Neural crest cell (in vitro differentiated cells): ENCODE measurements at places on chromosomes 16 and 17. TPM values are rescaled to one million over a fixed set of nuclear protein-coding genes. Genes with fewer than 3 reads are reported as not detected.

The HNF1B gene
- total RNA-seq: not detected in 2 replicates

The JPH3 gene
- total RNA-seq: 9.1 and 9.5 TPM in 2 replicates

The FOXN1 gene
- total RNA-seq: not detected in 2 replicates

The TNS4 gene
- not detected in 2 replicates for total RNA-seq

The SKAP1 gene
- total RNA-seq: 0.49 TPM in 1 of 2 replicates, not detected in the other

The TLCD1 gene
- 6.1 and 6.3 TPM in 2 replicates for total RNA-seq

The TIMP2 gene
- total RNA-seq: 58.5 and 60.2 TPM in 2 replicates

The CCDC47 gene
- 72.9 and 73.2 TPM in 2 replicates for total RNA-seq

The IRF8 gene
- 0.19 and 0.25 TPM in 2 replicates for total RNA-seq

The CBFA2T3 gene
- 3.6 and 4.6 TPM in 2 replicates for total RNA-seq

The ACSM3 gene
- 0.40 and 0.48 TPM in 2 replicates for total RNA-seq

GRCh38 chr17:49494986-49495841, at the start of gene NGFR:
NGFR (plus strand) TSS chr17:49495293; CDS start chr17:49495418, 125 bp downstream.
- peak; percentile 42 for DNase-seq

DNA sequence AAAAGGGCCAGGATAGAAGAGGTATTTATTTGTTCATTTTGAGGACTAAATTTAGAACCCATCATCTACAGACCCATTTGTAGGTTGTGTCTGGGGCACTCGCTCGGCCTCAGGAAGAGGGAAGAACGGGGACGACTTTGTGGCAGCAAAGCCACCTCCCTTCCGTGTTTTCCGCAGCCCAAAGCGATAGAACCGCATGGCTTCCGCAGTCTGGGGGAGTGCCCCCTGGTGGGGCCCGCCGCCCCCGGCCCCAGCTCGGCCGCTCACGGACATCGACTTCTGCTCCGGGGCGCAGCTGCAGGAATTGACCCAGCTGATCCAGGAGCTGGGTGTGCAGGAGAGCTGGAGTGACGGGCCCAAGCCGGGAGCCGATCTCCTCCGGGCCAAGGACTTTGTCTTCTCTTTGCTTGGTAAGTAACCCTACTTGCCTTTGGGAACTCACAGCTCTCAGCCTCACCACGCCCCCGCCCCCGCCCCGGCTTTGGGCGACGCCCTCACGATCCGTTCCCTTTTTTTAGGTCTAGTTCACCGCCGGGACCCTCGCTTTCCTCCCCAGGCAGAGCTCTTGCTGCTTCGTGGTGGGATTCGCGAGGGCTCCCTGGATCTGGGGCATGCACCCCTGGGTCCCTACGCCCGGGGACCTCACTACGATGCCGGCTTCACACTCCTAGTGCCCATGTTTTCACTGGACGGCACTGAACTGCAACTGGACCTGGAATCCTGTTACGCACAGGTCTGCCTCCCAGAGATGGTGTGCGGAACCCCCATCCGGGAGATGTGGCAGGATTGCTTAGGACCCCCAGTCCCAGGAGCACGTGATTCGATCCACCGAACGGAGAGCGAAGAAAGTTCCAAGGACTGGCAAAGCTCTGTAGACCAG, 681 bp downstream of the TMEM102 start:
- no peak for DNase-seq

DNA sequence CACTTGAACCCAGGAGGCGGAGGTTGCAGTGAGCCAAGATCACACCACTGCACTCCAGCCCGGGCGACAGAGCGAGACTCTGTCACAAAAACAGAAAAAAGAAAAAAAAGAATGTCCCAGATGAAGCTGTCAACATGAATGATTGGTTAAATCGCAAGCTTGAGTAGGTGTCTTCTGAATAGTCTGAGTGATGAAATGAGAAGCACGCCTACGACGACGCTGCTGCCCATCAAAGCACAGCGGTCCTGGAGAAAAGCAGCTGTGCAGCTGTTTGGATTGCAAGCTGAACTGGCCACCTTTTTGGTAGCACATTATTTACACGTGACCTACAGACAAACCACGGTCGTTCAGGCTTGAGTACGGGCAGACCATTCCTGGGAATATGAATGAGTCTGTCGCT, 12.5 kb downstream of the ADCY9 start:
- no peak for DNase-seq

GRCh38 chr17:2336852-2337543, at the start of gene SGSM2:
SGSM2 (plus strand) TSS chr17:2337501; CDS start chr17:2337689, 188 bp downstream.
- DNase-seq: peak; percentile 67

DNA sequence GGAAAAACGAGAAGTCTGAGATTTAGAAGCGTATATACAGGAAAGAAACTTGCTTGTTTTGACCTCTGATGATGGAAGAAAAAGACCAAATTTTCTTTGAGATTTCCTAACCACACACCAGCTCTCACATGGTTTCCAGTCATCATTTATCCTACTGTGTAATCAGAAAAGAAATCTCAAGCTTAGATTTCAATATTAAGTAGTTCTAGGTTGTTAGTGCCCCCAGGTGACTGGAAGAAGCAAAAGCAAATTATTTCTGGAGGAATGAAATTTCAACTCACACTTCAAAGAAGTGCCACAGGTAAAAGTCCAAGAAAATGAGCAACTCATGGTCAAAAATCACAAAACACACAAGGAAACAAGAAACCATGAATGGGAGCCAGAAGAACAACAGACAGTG, 51.8 kb upstream of the KDM6B start:
- DNase-seq: no peak

DNA sequence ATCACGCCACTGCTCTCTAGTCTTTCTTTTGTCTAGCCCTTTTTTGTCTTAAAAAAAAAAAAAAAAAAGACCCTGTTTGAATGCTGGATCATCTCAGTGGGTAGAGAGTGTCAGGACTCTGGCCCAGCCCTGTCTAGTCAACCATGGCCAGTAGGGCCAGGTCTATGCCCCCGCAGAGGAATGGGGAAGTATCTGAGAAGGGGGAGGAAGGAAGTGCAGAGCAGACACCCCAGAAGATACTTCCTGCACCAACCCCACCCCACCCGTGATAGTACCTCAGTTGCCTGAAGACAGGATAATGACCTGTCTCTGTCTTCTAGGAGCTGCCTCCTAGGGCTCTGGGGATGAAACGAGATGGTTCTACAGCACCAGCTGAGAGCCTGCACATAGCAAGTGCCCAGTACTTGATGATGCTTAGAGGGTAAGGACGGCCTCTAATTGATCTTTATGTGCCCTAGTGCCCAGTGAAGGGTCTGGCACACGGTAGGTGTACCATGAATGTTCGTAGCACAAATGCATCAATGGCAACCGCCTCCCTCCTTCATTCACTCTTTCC, 55.4 kb downstream of the ABAT start:
- DNase-seq: no peak

GRCh38 chr16:23453338-23454052, 506 bp upstream of the COG7 start:
- DNase-seq: no peak

GRCh38 chr17:41758601-41759000, 24.2 kb upstream of the HAP1 start:
- DNase-seq: no peak

GRCh38 chr16:87213536-87213935, 103.7 kb downstream of the C16orf95 start:
- no peak for DNase-seq

- DNase-seq: no peak
Observed at GRCh38 chr17:57004944-57005579, 27.1 kb downstream of the SCPEP1 start.

DNA sequence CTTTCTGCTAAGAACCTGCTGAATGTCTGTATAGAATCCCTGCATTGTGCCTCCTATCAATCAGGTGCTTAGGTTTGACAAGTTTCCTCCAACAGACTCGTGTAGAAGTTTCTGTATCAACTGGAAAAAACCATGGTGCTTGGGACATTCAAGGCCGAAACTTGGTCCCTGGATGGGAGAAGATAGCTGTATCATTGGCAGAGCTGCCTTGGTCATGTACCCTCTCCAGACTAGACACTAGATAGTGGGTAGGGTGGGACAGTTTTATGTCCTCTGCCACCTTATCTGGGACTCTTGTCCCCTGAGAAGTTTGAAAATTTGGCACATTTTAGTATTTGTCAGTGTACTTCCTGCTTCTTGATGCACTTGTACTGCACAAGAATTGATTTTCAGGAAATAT, 520.8 kb downstream of the WWOX start:
- no peak for DNase-seq

DNA sequence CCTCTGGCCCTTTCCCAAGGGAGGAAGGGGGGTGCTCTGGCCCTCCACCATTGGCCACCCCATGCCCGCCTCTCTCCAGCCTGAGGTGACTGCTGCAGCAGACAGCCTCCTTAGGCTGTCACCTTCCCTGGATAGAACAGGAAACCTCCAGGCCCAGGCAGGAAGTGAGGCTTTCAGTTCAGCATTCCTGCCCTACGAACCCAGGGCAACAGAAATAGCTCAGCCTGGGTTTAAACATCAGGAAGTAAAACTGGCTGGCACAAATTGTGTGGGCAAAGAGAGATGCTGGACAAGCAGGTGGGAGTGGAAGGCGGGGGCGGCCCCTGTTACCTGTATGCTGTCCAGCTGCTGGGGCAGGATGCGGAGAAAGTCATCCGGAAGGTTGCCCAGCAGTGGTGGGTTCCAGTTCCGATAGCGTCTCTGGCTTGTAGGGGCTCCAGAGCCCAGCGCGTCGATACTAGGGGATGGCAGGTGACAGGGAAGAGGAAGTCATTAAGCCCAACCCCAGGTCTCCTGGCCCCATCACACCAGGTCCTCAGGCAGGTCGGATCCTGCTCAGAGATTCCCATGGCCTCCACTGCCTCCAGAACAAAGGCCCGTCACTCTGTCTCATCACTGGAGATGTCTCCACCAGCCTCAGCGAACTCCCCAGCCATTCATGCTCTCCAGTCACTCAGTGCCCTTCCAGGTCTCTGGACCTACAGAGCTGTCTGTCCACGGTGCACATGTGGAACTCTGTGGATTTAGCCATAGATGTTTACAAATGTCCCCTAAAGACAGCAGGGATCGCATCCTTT, 23.6 kb upstream of the MRPS23 start:
- DNase-seq: no peak

GRCh38 chr17:54259476-54259875, 436.7 kb downstream of the KIF2B start:
- DNase-seq: no peak

- DNase-seq: no peak
Observed at GRCh38 chr17:79272666-79273219, 198.1 kb downstream of the ENGASE start.

GRCh38 chr17:58193641-58194255, 1.2 kb downstream of the EPX start:
- no peak for DNase-seq

DNA sequence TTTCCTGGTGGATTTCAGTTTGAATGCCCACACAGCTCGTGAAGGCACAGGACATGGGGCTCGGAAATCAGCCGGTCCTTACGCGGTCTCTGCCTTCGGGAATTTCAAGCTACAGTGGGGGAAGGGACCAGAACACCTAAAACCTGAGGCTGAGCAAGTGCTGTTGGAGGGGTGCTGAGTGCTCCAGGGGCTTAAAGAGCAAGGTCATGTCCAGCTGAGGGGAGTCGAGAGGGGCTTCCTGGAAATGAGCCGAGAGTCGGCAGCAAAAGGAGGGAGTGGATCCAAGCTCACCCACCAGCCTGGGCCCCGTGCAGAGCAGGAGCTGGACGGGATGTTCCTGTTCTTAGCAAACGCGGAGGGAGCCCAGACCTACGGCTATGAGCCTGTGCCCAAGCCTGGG, 73.2 kb upstream of the RPL38 start:
- no peak for DNase-seq

DNA sequence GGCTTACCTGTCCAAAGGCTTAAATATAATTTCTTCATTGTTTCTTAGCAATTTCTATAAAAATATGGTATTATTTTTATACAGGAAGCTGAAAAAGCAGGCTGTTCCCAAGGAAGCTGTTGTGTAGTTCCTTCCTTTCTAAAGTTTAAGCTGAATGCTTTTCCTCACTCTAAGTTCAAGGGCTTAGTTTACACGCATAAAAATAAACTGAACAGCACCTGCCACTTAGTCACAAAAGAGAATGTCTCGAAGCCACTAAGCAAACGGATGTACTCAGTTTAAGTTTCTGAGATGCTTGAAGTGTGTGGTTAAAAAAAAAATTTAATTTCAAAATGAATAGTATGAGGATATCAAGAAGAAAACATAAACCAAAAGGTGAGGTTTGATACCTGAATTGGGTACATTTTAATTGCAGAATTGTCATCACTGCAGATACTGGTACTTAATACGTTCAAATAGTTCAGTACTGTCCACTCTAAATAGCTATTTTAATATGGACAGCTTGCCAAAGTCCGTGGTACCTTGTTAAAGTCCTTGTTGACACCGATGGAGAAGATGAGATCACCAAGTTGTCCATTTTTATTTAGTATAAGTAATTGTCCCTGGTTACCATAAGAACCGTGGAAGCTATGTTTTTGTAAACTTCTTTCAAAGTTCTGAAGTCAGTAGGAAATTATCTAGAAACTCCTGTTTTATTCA, 38.1 kb downstream of the MRTFB start:
- no peak for DNase-seq

DNA sequence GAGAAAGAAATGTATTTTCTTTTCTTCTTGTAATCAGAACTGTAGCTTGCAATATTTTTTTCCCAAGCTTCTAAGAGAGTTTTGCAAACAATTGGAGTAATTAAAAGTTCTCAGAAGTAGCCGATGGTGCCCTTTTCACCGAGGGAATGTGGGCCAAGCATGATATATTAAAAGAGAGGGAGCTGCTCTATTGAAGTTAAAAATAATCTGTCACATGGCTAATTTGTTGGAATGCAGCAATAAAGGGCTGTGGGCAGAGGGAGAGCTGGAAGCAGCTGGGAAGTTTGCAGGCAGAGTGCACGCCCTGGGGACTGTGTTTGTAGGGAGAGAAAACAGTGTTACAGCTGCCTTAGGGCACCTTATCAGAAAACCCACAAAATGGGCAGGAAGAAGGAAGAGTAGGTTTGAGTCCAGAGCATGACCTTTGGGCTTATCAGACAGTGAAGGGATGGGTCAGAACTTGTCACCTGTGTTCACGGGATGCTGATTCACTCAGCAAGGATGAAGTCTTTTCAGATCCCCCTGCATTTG, 18.5 kb upstream of the TERF2 start:
- DNase-seq: no peak

- no peak for DNase-seq
Observed at GRCh38 chr17:72366626-72367025, 245.8 kb downstream of the SOX9 start.

- DNase-seq: no peak
Observed at GRCh38 chr17:19717031-19717360, 612 bp upstream of the SLC47A2 start.

- DNase-seq: no peak
Observed at GRCh38 chr16:61544165-61544564, 492.1 kb downstream of the CDH8 start.

GRCh38 chr16:1026057-1026783, 44.6 kb downstream of the SOX8 start:
- no peak for DNase-seq

GRCh38 chr17:15488557-15488956, 21.1 kb upstream of the CDRT4 start:
- DNase-seq: no peak

DNA sequence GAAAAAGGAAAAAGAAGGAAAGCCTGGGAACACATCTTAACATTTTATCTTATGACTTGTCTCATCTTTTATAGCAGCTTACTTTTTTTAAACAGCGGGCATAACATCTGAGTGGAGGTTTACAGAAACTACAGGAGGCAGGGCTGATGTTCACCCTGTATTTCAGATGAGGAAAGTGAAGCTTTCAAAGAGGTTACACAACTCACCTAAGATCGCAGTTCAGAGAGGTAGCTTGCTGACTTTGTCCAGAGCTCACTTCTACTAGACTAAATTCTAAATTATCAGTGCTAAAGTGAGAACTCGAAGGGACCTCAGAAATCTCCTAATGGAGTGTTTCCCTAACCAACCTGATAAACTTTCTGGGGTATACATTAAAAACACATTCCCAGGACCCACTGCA, 3.7 kb downstream of the MBTD1 start:
- DNase-seq: no peak

- no peak for DNase-seq
Observed at GRCh38 chr16:68710211-68710610, 26.9 kb upstream of the CDH1 start.

- no peak for DNase-seq
Observed at GRCh38 chr17:4641297-4642195, at the start of gene ALOX15. ALOX15 (minus strand) TSS chr17:4641678; CDS start chr17:4641651, 27 bp downstream.
